ENCODE measurements at places on chromosomes 1 and 21.

- no peak for DNase-seq
These were observed 611.7 kb downstream of the NUF2 start for GRCh38 chr1:163933437-163933836.

- DNase-seq = no peak
These were observed 8.7 kb downstream of the COP1 start for GRCh38 chr1:176198413-176198812.

- DNase-seq = no peak
These were observed 40.1 kb downstream of the CACNA1S start for GRCh38 chr1:201072149-201072548.

GRCh38 chr1:225835856-225836255 is 25.9 kb downstream of the EPHX1 start:
- DNase-seq = no peak

- DNase-seq = no peak
These were observed 7.6 kb downstream of the CAPN9 start for GRCh38 chr1:230754796-230755195.

Data from activated gamma-delta T cell (primary cell).